ENCODE measurements at places on chromosomes 12 and 14. TPM values are rescaled to one million over a fixed set of nuclear protein-coding genes. Genes with fewer than 3 reads are reported as not detected.

The ACOT6 gene
- not detected for total RNA-seq

The ZBTB25 gene
- 26.0 TPM for total RNA-seq

The MMAB gene
- 58.3 TPM for total RNA-seq

The IGFBP6 gene
- total RNA-seq = 1.9 TPM

The SLCO1B1 gene
- total RNA-seq = not detected

The CLEC1B gene
- total RNA-seq = not detected

The CLECL1 gene
- total RNA-seq = 6.4 TPM

The ATP5F1B gene
- total RNA-seq = 1,010 TPM

The FERMT2 gene
- 2.3 TPM for total RNA-seq

DNA sequence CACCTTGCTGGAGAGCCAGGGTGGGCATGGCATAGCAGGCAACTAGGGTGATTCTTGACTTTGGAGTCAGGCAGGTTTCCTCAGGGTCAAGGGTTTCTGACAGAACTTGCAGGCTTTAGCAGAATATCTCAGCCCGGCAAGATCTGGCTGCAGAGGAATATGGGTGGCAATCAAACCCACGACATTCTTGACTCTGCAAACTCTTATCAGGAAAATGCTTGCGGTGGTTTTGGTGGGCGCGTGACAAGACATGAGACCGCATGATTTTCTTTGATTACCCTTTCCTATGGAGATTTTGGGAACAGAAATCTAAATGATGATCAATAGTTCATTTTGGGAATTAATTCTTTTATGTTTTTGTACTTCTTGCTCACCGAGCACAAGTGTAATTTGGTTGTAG lies 449.5 kb downstream of the VRK1 start:
- no peak for DNase-seq

GRCh38 chr12:57164966-57165625 lies 17.7 kb upstream of the LRP1-AS start:
- DNase-seq = no peak

DNA sequence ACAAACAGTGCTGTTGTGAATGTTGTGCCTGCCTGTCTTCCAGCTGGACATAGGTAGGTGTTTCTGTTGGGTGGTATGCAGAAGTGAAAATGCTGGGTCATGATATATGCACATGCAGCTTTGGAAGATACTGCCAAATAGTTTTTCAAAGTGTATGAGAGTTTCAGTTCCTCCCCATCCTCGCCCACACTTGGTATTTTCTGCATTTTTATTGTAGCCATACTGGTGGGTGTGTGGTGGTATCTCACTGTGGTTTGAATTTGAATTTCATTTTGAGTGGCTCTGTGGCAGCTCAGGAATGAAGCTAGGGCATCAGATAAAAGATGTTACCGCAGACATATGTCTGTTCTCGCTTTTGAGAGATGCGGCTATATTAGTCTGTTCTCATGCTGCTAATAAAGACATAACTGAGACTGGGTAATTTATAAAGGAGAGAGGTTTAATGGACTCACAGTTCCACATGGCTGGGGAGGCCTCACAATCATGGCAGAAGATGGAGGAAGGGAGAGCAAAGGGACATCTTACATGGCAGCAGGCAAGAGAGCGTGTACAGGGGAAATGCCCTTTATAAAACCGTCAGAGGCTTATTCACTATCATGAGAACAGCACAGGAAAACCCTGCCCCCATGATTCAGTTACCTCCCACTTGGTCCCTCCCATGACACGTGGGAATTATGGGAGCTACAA lies 183.1 kb downstream of the CAND1 start:
- peak; percentile 47 for DNase-seq

GRCh38 chr14:68669111-68669511 lies 123.8 kb downstream of the ZFP36L1 start:
- no peak for DNase-seq

DNA sequence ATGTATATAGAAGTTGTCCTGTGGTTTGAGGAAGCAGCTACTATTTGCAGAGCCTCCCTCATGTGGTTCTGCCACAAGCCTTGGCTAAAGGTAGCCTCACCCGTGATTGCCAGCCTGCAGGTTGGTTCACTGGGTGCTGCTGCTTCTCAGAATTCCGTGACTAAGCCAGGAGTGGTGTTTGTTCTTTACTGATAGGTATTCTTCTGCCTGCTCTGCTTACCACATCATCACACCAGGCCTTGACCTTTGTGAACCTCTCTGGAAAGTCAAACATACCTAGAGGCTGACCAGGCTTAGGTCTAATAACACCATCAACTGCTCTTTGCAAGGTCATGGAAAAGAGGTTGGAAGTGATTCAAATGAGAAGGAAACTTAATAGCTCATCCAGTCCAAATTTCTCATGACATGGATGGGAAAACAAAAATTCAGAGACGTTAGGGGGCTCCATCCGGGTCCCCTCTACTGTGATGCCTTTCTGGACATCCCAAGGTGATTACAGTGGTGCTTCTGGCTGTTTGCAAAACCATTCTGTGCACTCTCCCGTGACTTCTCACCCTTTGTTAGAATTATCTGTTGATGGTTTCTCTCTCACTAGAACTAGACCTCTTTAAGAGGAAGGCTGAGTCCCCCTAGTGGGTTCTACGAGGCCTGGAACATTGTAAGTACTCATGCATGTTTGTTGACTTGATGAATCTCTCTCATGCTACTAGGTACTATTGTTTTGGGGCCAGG lies 8.5 kb upstream of the SOCS2 start:
- DNase-seq = no peak

GRCh38 chr12:113059071-113059595 lies 2.6 kb downstream of the DTX1 start:
- DNase-seq = no peak

DNA sequence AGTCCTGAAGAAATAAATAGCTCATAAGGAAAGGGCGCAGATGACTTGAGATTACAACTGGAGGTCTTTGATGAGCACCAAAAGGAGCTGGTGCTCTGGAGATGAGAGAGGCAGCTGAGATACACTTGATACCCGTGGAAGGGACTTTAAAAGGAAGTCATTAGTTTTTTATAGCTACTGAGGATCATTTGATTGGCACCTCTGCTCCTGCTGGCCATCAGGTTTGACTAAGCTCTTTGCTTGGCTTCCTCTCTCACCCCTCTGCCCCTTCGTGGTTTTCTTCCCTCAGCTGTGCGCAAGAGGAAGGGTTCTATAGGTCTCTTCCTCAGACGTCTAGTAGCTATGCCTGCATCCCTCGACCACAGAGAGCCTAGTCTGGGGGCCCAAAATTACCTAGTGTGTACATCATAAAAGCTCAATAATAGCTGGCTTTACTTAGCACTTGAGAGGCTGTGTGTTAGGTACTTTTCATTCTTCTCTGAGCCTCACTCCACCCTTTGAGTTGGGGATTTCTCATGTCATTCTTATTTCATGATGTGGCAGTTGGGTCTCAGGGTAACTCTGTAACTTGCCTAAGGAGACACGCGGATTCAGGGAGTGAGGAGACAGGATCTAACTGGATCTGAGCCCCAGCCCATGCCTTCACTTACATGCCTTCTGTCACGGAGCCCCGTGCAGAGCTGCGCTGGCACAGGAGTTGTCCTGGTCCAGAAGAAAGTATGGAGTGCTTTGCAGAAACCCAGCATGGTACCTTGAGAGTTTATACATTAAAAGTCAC lies 68.4 kb upstream of the ASPG start:
- DNase-seq = no peak

- no peak for DNase-seq
Observed at GRCh38 chr12:67469666-67470065, 178.9 kb upstream of the DYRK2 start.

GRCh38 chr12:93853698-93854478 lies 176.7 kb downstream of the CRADD start:
- DNase-seq = no peak

- no peak for DNase-seq
Observed at GRCh38 chr12:24778486-24779304, 170.2 kb downstream of the BCAT1 start.

GRCh38 chr12:53984901-53985691 lies at the start of gene HOXC10:
Gene HOXC10, plus strand, starts transcription at chr12:53985146. Its CDS starts 114 bp downstream, at chr12:53985260.
- DNase-seq = peak; percentile 84

GRCh38 chr12:65642061-65642661 lies 182.1 kb upstream of the HMGA2 start:
- no peak for DNase-seq

DNA sequence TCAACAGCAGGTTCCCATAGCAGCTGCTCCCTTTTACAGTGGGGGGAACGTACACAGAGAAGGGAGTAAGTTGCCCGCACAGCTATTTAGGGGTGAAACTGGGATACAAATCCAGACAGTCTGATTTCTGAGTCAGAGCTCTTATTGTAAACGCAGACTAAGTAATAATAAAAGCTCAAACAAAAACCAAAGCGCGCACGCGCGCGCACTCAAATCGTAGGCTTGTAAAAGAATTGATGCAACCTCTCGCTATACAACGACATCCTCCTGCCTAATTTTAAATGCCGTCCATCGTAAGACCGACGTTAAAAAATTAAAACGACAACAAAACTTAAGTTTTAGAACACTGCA lies 747 bp upstream of the DACT1 start:
- DNase-seq = peak; percentile 40

DNA sequence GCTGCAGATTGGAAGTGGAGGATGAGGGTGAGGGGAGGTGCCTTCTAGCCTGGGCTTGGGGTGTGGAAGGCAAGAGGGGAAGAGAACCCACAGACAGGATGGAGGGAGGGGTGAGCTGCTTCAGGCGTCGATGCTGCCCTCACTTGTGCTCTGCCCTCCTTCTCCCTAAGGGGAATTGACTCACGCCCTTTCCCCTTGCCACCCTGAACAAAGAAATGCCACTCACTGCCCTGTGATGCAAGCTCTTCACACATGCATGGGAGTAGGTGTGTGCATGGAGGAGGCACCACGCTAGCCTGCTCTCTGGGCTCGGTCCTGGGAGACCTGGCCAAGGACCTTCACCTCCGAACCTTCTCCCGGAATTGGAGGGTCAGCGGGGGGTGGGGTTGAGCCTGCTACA lies 35.7 kb upstream of the PRMT8 start:
- DNase-seq = no peak

- DNase-seq = no peak
Observed at GRCh38 chr12:22722779-22723178, 97.8 kb downstream of the ETNK1 start.

DNA sequence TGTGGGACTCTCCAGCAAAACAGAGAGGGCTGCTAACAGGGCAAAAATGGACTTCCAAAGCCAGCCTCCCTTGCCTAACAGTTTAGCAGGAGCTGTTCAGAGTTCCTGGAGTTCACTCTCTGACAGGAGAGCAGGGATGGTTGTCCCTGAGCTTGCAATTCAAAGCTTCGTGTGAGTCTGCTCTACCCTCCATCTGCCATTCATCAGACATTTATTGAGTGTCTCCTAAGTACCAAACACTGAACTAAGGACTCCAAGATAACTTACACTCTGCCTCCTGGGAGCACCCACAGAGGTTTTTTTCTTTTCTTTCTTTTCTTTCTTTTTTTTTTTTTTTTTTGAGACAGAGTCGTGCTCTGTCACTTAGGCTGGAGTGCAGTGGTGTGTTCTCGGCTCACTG lies 28.7 kb downstream of the RHOF start:
- DNase-seq = no peak
